ENCODE measurements at places on chromosomes 2 and 18. TPM values are rescaled to one million over a fixed set of nuclear protein-coding genes. Genes with fewer than 3 reads are reported as not detected.

Gene ZNF804A
- total RNA-seq = 3.0 TPM

Gene LAMA3
- total RNA-seq = 13.2 TPM

Gene MLPH
- 8.2 TPM for total RNA-seq

Gene NYAP2
- total RNA-seq = not detected

Gene PPP1R1C
- 0.50 TPM for total RNA-seq

Gene CYTIP
- total RNA-seq = not detected

Gene INHBB
- not detected for total RNA-seq

Gene CASP10
- total RNA-seq = 8.1 TPM

Gene EHD3
- 30.6 TPM for total RNA-seq
